ENCODE measurements at places on chromosomes 2 and 18.

GRCh38 chr18:59884351-59884750 is 15.4 kb upstream of the PMAIP1 start:
- DNase-seq = no peak

- DNase-seq = no peak
These were observed 64.5 kb downstream of the FAM210A start for GRCh38 chr18:13661779-13662256.

DNA sequence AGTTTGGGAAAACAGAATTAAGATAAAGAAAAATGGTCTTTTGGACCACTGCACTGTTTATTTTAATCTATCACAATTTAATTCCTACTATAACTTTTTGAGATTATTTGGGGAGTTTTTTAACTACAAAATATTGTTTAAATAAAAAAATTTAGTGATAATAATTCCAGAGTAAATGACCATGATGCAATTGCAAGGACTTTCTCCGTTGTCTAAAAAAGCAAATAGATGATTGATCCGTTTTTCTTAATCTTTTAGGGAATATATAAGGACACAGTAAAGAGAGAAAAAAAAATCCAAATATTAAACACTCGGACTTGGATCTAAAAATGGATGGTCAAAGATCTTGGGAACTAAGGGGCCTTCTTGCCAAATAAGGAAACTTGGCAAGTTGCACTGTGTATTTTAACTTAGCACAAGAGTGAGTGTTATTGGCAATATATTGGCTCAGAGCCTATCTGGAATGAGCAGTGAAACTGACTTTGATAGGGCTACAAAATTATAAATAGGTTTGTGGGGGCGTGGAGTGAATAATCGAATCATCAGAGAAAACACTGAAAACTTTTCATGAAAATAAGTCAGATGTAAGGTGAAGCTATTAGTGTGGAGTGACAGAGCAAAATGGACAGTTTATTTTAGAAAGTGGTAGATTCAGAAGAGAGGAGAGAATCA is 2.0 kb downstream of the MAP3K20 start:
- DNase-seq = no peak

- no peak for DNase-seq
These were observed 214.4 kb downstream of the ZNF385B start for GRCh38 chr2:179646862-179647587.

GRCh38 chr18:45069546-45069945 is 388.9 kb downstream of the SETBP1 start:
- DNase-seq = no peak

DNA sequence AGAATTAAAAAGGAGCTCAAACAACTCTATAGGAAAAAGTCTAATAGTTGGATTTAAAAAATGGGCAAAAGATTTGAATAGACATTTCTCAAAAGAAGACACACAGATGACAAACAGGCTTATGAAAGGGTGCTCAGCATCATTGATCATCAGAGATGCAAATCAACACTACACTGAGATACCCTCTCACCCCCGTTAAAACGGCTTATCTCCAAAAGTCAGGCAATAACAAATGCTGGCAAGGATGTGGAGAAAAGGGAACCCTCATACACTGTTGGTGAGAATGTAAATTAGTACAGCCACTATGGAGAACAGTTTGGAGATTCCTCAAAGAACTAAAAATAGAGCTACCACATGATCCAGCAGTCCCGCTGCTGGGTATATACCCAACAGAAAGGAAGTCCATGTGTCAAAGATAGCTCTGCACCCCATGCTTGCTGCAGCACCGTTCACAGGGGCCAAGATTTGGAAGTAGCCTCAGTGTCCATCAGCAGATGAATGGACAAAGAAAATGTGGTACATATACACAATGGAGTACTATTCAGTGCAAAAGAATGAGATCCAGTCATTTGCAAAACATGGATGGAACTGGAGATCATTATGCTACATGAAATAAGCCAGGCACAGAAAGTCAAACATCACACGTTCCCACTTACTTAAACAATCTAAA is 46.7 kb upstream of the B3GNT7 start:
- no peak for DNase-seq

DNA sequence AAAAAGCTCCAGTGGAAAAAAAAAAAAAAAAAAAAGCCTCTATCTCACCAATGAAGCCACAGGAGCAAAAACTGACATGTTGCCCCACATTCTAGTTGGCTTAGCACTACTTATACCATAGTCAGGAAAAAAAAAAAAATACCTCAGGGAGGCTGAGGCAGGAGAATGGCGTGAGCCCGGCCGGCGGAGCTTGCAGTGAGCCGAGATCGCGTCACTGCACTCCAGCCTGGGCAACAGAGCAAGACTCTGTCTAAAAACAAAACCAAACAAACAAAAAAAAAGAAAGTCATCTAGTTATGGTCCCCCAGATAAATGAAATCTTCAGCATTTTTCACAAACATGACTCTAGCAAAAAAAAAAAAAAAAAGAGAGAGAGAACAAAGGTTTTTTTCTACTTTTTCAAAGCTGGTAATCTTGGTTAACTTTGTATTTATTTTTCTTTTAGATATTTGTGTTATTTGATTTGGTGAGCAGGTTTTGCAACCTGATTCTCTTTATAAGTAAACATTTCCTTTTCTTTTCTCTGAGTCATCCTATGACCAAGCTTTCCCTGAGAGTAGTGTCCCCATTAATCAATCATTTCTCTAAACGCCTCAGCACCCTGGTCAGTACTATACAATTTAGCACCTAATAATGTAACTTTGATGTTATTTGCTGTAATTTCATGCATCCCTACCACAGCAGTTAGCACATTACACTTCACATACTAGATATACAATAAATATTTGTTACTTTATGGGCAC is 273.7 kb upstream of the PIK3C3 start:
- no peak for DNase-seq

DNA sequence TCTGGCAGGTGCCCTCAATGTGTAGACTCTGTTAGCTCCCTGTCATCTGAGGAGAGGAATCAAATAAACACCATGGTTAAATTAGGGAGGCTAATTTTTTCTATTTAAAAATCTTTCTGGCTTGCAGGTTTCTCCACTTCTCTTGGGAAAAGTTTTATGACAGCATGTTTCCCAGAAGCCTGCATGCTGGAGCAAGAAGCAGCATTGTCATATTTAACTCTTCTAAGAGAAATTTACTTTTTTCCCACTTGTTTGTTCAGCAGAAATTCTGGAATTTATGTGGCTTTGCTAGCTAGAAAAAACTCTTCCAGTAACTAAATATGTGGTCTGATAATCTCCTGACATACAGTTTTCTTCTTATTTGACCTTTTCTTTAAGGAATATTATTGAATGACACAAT is 230.5 kb downstream of the PARD3B start:
- DNase-seq = no peak

DNA sequence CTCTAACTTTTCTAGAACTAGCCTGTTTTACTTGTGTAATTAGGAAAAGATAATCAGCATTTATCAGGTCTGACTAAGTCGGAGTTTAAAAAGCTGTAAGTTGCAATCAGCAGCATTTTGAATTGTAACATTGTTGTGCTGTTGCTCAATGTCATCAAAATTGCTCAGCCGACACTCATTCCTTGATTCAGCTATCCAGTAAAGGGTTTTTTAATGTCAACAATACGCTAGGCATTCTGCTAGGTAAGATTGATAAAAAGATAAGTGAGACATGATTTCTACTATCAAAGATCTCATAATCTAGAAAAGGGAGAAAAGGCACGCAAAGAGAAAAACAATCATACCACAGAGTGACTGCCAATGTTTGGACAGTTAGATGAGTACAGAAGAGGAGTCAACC is 327.1 kb upstream of the CDH2 start:
- no peak for DNase-seq

GRCh38 chr2:161063157-161063945 is 96.9 kb upstream of the TANK start:
- DNase-seq = peak; percentile 70

DNA sequence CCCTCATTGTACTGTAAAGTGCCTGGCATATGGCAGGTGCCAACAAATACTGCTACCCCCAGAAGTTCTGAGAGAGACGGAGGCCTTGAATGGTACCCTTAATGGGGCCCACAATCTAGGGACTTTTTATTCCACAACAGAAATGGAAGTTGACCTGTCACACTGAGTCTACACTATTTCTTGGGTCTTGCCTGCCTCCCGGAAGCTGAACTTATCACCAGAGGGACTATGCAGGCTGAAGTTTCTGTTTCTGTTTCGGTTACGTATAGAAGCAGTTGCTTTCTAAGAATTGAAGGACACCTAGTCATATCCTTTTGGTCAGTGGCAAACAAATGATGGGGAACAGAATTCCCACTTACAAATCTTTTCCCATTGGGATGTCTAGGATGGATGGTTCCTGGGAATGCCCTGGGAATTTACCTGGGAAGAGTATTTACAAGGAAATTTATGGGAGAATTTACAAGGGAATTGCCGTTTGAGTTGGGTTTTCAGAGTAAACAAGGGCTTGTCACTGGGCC is 74.2 kb downstream of the HS1BP3 start:
- DNase-seq = no peak

GRCh38 chr2:235114286-235114685 is 162.5 kb downstream of the SH3BP4 start:
- DNase-seq = no peak

- DNase-seq = no peak
These were observed 807 bp upstream of the NEU4 start for GRCh38 chr2:241808051-241808720.

Measured in PC-9 (cell line).